ENCODE measurements at places on chromosomes 3 and 15.
A peak's percentile ranks its signal among the peaks of the same experiment; 100 is the strongest.

DNA sequence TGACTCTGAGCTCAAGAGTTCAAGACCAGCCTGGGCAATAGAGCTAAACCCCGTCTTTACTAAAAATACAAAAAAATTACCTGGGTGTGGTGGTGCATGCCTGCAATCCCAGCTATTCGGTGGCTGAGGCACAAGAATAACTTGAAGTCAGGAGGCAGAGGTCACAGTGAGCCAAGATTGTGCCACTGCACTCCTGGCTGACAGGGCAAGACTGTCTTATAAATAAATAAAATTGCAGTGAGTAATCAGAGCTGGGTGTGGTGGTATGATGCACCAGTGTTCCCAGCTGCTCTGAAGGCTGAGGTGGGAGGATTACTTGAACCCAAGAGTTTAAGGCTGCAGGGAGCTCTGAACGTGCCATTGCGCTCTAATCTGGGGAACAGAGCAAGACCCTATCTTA is 55.9 kb upstream of the GCNT3 start:
- DNase-seq: no peak

DNA sequence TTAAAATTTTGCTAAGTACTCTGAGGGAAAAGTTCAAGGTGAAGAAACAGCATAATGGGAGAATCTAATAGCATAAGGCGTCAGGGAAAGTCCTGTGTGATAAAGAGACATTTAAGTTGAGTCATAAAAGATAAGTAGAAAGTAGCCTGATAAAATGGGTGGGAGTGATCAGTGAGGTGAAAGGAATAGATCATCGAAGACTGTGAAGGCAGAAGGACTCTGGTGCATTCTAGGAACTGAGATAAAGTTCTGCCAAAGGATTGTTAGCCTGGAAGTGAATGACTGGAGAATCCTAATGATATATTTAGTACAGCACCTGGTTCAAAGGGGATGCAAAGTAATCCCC is 149.9 kb downstream of the CFAP20DC start:
- no peak for DNase-seq

DNA sequence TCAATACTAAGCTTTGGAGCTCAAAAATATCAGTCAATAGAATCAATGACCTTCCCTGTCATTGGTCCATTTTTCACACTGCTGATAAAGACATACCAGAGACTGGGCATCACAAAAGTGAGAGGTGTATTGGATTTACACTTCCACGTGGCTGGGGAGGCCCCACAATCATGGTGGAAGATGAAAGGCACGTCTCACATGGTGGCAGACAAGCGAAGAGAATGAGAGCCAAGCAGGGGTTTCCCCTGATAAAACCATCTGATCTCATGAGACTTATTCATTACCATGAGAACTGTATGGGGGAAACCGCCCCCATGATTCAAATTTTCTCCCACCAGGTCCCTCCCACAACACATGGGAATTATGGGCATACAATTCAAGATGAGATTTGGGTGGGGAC is 81.9 kb downstream of the ANXA2 start:
- DNase-seq: no peak

DNA sequence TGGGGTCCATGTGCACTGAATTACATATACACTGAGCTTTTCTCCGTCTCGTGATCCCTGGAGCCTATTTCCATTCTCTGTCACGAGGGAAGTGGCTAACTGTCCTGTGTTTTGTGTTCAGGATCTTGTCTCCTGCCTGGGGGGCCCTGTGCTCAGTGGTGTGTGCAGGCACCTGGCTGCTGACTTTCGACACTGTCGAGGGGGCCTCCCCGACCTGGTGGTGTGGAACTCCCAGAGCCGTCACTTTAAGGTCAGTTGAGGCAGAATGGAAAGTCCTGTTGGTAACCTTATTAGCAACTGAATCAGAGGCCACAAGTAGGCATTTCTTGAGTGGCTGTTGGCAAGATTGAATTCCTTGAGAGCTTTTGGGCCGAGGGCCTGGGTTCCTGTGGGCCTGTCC is 26.7 kb downstream of the FAN1 start:
- DNase-seq: no peak

- DNase-seq: no peak
Measured at GRCh38 chr3:26104851-26105251, 315.0 kb downstream of the OXSM start.

DNA sequence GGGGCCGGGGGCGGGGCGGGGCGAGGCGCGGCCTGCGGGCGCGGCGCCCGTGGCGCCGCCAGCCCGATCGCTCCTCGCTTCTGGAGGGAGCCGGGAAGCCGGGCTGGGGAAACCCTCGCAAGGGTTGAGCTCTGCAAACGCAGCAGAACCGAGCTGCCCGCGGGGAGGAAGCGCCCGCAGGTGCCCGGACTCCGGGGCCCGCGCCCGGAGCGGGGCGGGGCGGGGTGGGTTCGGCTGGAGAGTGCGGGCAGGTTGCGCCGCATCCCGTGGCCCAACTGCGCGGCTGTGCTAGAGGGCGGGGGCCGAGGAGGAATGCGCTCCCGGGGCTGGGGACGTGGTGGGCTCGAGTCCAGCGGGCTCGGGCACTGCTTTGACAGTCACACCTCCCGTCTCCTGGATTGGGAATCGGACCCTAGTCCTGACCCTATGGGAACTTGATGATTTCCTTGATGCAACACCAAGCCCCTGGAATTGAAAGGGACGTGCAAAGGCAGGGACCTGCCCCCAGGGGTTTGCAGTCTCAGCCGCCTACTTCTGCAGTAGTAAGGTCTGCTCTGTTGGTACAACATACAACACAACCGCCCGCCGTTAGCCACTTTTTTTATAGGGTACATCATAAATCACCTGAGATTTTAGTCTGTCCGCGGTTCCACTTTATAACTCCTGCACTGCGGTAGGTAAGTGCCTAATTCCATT is 34.3 kb downstream of the ZBTB38 start:
- peak; percentile 15 for DNase-seq

- no peak for DNase-seq
Measured at GRCh38 chr3:186173224-186173815, 64.4 kb upstream of the ETV5 start.

- no peak for DNase-seq
Measured at GRCh38 chr3:74787011-74787410, 172.6 kb upstream of the CNTN3 start.

- no peak for DNase-seq
Measured at GRCh38 chr3:38154033-38154494, 11.3 kb upstream of the OXSR1 start.

GRCh38 chr15:40859206-40859851 is 14.7 kb downstream of the RHOV start:
- DNase-seq: peak; percentile 59

DNA sequence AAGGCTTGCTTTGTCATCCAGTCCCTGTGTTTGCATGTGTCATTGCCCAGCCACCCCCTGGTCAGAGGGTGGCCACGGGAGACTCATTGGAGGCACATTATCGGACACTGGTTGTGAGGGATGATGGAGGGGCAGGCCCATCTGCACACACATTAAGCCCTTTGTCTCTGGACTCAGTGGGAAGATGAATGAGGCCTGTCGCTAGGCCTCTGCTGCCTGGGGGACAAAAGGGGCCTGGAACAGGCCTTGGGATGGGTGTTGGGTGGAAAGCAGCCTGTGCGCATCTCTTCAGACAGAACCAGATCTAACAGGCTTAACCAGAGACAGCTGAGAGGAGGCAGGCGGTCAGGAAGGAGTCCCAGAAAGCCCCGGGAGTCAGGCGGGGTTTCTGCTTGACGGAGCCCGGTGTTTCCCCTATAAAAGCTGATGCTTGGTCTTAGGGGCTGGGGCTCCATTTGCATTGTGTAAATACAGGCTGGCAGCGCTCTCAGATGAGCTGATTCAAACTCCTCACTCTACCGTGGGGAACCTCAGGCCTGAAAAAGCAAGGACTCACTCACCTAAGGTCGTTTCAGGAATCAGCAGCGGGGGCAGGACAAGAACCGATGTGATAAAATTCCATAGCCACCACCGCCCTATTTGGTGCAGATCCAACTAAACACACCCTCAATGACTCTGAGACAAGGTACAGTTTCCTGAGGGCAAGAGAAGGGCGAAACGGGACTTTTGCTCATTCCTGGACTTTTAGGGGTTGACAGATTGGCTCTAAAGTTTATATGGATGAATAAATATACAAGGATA is 17.1 kb upstream of the SKIC8 start:
- DNase-seq: no peak

DNA sequence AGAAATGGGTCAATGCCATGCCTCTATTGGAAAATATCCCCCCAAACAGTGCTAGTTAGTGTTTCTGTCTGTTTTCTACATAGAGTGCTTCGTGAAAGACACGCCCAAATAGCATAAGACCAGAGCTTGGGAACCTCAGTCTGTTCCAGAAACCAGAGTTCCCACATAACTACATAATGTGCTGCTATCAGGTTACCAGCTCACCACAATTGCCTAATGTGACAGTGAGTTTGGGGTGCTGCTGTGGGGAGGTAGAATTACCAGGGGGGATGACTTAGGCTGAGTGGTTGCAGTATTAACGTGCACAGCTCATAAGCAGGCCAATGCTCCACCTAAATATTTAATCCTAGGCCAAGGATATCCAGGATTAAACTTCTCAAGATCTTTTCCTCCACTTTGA is 39.2 kb downstream of the DUT start:
- no peak for DNase-seq

- no peak for DNase-seq
Measured at GRCh38 chr15:38671006-38671387, 106.4 kb upstream of the RASGRP1 start.

- DNase-seq: no peak
Measured at GRCh38 chr15:57443486-57443885, 67.2 kb downstream of the CGNL1 start.

GRCh38 chr3:46882377-46883053 is 5.0 kb downstream of the PTH1R start:
- DNase-seq: no peak

DNA sequence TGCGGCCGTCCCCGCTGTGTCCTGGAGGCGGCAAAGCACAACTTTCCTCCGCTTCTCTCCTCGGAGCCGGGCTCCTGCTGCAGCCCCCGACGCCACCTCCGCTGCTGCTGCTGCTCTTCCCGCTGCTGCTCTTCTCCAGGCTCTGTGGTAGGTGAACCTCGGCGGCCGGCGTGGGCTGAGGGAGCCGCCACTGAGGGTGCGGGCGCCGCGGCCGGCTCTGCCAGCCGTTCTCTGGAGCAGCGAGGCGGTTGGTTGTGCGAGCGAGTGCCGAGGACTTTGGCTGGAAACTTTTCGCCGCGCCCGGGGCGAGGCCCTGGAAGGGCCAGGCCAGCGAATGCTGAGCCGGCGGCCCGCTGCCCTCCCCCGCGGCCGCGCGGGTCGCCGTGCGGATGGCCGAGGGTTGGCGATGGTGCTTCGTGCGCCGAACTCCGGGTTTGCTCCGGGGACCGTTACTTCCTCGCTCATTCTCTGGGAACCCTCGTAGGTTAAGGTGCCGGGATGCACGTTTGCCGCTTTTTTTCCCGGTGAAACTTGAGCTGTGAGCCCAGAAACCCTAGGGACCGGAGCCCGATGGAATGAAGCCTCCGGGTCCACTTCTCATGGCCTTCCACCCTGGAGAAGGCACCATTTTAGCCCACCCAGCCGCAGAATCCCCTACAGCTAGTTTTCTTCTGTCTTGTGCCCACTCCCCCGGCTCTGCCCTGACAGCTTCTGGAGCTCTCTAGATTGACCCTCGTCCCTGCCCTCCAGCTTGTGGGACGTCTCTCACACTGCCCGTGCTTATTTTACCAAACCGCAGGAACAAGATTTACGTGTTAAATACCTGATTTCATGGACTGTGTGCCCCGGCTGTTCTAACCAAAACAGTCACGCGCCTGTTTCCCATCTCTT is 660 bp downstream of the NECTIN3 start:
- no peak for DNase-seq

GRCh38 chr15:28165791-28166190 is 66.7 kb upstream of the OCA2 start:
- no peak for DNase-seq

DNA sequence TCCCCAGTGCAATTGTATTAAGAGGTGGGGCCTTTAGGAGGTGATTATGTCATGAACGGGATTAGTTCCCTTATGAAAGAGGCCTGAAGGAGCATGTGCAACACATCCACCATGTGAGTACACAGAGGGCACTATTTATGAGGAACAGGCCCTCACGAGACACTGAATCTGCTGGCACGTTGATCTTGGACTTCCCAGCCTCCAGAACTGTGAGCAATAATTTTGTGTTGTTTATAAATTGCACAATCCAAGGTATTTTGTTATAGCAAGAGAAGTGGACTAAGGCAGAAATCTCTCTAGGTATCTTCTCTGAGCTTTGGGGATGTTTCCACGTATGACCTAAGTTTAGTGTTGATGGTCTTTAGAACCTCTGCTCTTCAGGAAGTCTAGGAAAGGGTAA is 149.3 kb upstream of the CBLB start:
- no peak for DNase-seq

GRCh38 chr3:72839057-72839456 is 9.2 kb downstream of the SHQ1 start:
- no peak for DNase-seq

- no peak for DNase-seq
Measured at GRCh38 chr3:193243571-193243970, 2.5 kb downstream of the PLAAT1 start.

DNA sequence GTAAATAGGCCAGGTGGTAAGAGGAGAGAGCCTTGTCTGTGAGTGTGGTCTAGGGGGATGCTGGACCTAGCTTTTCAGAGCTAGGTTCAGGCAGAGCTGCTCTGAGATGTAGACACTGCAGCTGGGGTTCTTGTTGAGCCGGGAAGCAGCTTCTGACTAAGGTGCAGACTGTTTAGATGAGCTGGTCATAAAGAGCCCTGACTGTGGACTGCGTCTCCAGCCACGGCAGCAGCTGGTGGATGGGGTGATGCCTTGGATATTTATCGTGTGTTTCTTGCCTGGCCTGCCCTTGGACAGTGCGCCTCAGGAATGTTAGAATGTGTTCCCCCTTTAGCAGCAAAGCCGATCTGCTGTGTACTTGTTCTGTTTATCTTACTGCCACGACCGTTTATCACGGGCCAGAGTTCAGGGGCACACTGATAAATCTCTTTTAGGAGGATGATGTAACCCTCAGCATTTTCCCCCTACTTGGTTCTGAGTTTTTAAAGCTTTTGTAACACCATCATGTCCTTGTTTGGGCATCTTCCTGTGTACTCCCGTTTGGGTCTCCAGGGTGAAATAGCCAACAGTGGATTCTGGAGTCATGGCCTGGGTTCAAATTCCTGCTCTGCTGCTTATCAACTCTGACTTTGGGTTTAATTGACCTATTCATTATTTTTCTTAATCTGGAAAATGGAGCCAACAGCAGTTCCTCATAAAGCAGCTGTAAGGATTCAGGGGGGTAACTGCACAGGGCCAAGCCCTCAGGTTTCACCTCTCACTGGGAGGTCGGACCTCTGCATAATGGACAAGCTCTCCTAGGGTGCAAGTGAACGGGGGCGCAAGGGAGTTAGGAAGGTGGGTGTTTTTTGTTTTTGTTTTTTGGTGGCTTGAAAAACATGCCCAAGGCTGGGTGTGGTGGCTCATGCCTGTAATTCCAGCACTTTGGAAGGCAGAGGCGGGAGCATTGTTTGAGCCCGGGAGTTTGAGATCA is 51.4 kb downstream of the FLNB start:
- no peak for DNase-seq

DNA sequence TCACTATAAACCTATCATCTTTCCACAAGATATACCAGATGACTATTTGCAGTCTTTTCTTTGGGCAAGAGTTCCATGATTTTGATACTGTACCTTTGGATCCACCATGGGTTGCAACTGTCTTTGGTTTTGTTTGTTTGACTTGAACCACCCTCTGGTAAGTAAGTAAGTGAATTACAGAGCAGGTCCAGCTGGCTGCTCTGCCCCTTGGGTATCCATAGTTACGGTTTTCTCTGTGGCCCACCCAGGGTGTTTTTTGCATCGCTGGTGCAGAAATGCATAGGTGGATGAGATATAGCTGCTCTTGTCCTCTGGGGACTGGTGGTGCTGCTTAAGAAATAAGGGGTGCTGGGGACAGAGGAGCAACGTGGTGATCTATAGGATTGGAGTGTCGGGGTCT is 33.8 kb downstream of the CHDH start:
- DNase-seq: no peak

- DNase-seq: no peak
Measured at GRCh38 chr3:179236669-179237301, 14.1 kb downstream of the KCNMB3 start.
